ENCODE measurements at places on chromosomes 4 and X.

- DNase-seq = no peak
These were observed 184.1 kb downstream of the CBR4 start for GRCh38 chr4:168825975-168826374.

GRCh38 chrX:19949340-19949739 is 41.5 kb downstream of the BCLAF3 start:
- no peak for DNase-seq

GRCh38 chrX:769796-770195 is 139.2 kb downstream of the SHOX start:
- no peak for DNase-seq

GRCh38 chr4:52939739-52940138 is 77.6 kb downstream of the RASL11B start:
- DNase-seq = no peak

DNA sequence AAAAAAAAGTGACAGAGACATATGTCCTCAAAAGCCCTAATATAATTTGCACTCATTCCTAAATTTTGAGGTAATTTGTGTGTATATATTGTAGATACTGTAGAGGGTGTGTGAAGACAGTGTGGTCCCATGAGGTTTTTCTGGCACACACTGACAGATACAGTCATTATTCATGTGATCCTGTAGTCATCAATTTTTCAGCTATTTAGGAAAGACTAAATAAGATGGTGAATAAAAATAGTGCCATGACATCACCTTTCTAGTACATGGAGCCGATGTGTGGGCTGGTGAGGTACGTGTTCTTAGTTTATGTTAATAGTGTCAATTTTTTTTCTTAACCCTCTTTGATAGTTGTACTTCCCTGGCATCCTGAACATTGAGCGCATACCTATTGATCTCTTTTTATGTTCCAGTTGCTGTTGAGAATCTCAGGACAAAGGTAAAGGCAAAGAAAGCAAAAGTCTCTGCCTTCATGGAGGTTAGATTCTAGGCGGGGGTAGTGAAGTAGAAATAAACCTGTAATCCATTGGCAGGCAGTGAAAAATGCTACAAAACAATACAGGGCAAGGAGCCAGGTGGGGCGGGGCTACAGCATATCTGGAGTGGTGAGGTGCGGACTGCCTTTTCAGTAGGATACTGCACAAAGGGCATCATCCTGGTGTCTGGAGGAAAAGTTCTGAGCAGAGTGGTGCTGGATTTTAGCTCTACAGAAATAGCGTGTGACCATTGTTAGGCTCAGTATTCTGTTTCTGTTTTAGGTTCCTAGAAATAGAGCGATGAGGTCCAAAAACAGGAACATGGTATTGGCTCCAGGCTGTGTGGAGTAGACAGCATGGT is 93.8 kb downstream of the ARHGAP10 start:
- no peak for DNase-seq

- no peak for DNase-seq
These were observed 36.0 kb upstream of the SPANXC start for GRCh38 chrX:141278306-141278705.

DNA sequence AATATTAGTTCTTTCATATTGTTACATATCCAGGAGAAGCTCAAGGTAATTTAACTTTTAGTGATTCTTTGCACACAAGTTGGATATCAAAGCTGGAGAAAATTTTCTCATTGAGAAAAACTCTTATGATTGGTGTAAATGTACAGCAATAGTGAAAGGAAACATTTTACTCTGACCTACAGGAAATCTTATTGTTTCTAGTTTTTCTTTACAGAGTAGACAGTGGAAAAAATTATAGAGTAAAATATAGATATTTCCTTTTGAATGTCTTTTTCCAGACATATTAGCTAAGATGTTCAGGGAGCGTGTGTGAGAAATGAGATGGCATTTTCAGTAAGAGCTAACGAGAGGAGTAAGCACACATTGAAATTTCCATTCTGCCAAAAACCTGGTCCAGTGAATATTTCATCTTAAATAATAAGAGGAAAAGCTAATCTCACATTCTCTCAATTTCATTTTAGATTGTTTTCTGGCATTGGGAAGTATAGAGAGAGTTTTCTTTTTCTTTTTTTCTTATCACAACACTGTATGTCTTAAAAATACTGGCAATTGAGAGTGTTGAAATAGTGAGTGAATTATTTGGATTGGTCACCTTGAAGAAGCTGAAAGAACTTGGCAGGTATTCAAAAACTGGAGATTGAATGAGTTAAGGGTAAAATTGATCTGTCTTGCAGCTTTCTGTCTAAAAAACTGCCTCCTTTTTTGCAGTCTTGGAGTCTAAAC is 15.6 kb upstream of the ATP8A1 start:
- DNase-seq = no peak

DNA sequence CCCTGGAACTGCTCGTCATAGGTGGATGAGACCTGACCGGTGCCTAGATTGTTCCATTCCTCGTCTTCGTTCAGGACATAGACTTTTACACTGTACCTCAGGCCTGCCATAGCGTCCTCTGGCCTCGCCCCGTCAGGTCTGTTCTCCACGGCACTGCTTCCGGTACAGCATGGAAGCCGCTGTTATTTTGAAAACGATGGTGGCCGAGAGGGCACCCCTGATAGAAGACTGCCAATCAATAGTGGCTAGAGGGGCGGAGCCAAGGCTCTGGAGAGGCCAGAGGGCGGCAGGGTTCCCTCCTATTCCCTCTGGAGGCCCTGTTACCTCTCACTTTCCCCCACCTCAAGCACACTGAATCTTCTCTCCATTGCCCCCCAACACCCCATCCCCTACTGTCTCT is at the start of gene PPP4R3C:
Gene PPP4R3C, minus strand, starts transcription at position 155 of the 400 bp plus-strand sequence. Its CDS starts 45 bp downstream, at position 110.
- DNase-seq = no peak

GRCh38 chr4:38086151-38086848 is 126.1 kb downstream of the PTTG2 start:
- DNase-seq = no peak

GRCh38 chr4:64738240-64738639 is 329.0 kb upstream of the TECRL start:
- no peak for DNase-seq

Measured in COR-L47 (cell line).